ENCODE measurements at places on chromosomes 2 and 18.

- DNase-seq: no peak
These were observed 87.2 kb upstream of the VRK2 start for GRCh38 chr2:57959390-57959789.

GRCh38 chr2:227472265-227473121 lies 537 bp downstream of the AGFG1 start:
- DNase-seq: peak; percentile 59

GRCh38 chr2:239166201-239166834 lies 234.5 kb downstream of the HDAC4 start:
- no peak for DNase-seq

- DNase-seq: no peak
These were observed 3.0 kb downstream of the HNRNPLL start for GRCh38 chr2:38599706-38600105.

- DNase-seq: no peak
These were observed 20.6 kb downstream of the EVA1A start for GRCh38 chr2:75539955-75540716.

GRCh38 chr2:168514692-168515091 lies 58.6 kb downstream of the CERS6 start:
- no peak for DNase-seq

DNA sequence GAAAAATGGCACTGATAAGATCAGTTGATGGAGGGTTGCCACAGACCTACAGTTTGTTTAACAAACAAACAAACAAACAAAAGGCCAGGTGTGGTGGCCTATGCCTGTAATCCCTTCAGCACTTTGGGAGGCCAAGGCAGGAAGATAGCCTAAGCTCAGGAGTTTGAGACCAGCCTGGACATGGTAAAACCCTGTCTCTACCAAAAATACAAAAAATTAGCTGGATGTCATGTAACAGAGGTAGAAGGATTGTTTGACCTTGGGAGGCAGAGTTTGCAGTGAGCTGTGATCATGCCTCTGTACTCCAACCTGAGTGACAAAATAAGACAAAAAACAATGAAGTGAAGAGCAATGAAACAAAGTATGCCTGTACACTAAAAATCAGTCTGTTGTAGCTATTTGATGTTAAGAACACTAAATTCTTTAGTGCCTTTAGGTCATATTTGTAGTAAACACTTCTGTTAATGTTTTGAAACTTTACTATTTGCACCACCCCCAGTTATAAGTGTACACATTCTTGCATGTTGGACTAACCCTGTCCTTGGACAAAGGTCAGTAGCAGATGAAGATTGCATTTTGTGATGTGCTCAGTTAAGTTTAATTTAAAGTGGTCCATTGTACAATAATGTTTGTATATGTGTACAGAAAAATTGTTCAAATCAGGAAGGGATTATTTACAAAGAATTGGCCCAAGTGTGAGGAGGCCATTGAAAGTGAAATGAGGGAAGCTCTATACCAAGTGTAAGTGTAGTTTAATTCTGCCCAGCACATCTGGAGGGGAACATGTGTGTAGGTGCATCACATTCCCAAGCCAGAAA lies 73.9 kb downstream of the KYNU start:
- no peak for DNase-seq

- no peak for DNase-seq
These were observed 120.3 kb upstream of the LYPD1 start for GRCh38 chr2:132790207-132790785.

DNA sequence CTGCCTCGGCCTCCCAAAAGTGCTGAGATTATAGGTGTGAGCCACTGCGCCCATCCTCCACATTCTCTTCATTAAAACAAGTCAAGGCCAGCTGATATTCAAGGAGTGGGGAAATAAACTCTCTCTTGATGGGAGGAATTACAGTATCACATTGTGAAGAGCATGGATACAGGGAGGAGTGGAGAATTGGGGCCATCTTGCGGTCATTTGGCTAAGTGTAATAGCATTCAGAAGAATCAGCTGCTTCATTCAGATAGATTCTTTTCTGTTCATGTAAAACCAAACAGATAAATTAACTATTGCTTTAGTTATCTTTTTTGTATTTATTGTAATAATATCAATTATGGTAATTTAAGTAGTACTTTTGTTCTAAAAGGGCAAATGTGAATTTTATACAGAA lies 156.3 kb downstream of the UBR3 start:
- DNase-seq: no peak

GRCh38 chr18:1394966-1395365 lies 490.3 kb downstream of the ADCYAP1 start:
- DNase-seq: no peak

DNA sequence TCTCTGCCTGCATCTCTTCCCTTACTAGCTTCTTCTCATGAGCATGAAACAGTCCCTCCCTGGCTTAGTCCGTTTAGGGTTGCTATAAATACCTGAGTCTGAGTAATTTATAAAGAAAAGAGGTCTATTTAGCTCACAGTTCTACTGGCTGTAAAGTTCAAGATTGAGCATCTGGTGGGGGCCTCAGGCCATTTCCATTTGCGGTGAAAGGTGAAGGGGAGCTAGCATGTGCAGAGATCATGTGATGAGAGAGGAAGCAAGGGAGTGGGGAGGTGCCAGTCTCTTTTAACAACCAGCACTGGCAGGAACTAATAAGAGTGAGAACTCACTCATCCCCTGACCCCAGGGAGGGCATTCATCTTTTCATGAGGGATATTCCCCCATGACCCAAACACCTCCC lies 26.8 kb downstream of the RHBDD1 start:
- DNase-seq: no peak

DNA sequence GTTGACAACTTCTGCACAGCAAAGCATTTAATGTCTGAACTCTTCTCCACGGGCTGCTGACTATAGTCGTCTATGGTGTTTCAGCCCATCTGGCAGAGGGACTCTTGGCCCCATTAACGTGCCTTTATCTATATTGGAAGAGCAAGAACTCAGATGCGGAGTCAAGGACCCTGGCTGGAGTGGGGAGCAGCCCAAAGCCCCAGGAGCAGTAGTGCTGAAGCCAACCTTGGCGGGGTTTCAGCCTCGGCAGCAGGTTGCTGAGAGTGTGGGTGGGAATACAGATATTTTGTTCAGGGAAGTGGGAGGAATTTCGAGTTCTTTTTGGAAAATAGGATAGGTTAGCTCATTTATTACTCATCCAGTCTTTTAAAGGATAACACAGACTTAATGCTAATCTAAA lies 34.2 kb downstream of the TMEM17 start:
- DNase-seq: no peak

- DNase-seq: no peak
These were observed 29.1 kb upstream of the CPS1 start for GRCh38 chr2:210527286-210527685.

DNA sequence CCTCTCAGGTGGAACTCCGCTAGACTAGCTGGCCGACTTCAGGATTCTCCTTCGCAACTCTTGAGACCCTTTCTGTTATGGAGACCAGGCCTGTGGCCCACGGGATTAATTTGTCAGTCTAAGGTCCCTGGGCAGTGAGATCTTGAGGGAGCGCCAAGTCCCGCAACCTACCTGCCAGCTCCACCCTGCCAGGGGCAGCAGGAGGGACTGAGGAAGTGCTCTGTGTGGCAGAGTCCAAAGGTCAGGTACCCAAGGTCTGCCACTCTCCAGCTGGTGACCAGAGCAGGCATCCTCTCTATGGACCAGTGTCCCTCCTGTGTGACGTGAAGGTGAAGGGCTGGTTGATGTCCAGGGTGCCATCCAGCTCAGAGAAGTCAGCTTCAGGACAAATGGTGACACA lies 4.3 kb upstream of the SPATA3 start:
- DNase-seq: no peak

DNA sequence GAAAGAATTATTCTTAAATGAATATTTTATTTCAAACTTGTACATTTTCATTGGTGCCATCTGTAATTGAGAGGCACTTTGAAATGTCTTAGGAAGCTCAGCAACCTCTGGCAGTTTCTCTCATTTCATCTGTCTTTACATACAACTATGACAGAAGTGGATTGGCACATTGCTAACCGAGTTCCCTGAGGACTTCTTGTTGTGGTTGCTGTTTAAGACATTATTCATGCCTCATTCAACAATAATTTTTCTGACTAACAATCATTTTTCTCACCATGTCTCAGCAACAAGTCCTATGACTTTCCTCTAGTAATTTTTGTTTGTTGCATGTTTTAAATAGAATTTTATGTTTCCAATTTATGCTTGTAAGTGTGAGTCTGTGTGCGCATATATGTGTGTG lies 284.0 kb upstream of the CWC22 start:
- no peak for DNase-seq

DNA sequence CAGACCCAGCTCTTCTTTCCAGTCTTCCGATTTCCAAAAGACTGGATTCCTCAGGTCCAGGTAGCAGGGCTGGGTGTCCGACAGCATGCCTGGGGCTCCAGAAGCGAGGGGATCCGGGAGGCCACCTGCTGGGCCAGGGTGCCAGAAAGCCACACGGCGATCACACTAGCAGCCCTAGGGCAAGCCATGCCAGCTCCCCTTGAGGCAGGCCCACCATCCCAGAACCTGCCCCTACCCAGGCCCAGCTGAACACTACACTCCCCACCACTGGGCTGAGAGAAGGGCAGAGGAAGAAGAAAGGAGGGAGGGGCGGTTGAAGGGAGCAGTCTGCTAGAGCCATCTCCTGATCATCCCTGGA lies 163.1 kb downstream of the TNS1 start:
- no peak for DNase-seq

DNA sequence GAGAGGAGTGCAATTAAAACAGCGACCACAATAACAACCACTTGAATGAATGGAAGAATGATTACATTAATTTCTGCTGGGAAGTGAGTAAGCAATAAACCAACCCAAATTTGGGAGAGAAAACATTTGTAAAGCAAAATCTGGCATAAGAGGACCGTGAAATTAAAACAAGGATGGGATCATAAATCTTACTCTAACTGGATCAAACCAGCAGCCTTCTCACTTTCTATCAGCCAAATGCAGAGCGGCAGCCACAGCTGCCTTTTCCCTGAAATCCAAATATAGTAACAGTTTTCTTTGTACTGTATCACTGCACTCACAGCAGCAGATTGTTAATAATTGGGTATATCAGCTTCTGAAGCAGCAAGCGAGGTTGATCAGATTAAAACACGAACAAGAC lies 245.2 kb upstream of the REG3G start:
- no peak for DNase-seq

DNA sequence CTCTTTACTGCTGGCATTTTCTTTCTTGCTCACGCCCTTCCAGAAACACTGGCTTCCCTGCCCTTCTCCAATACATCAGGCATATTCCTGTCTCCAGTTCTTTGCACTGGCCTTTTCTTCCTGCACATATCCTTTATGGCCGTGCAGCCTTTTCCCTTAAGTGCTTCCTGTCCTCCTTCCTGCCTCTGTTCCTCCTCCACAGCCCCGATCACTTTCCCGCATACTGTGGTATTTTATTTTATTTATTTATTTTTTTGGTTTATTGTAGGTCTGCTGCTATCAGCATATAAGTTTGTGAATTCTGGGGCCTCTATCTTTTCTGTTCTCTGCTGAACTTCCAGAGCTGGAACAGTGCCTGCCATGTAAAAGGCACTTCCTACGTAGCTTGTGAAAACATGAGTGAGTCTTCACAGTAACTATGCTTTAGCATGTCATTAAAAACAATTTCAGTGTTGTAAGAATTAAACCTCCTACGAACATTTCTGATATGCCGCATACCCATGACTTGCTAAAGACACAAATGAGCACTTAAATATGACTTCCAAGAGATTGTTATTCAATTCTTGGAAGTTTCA lies 289.1 kb downstream of the TRIB2 start:
- DNase-seq: no peak

DNA sequence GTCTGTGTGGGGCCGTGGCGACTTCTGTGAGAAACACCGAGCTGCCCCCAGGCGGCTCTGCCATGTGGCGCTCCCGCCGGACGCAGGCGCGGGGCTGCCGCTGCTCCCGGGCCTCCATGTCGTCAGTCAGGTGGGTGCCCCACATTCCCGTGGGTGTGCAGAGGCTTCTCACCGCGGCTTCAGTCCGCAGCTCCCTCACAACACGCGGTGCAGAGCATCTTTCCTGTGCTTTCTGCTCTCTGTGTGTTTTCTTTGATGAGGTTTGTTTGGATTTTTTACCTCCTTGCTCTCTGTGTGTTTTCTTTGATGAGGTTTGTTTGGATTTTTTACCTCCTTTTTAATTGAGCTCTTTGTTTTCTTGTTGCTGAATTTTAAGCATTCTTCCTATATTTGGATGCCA lies 13.0 kb downstream of the AQP12A start:
- no peak for DNase-seq

- no peak for DNase-seq
These were observed 321.4 kb downstream of the CYP26B1 start for GRCh38 chr2:71826299-71826698.

- DNase-seq: no peak
These were observed 15.5 kb downstream of the KCNS3 start for GRCh38 chr2:17894005-17894404.

DNA sequence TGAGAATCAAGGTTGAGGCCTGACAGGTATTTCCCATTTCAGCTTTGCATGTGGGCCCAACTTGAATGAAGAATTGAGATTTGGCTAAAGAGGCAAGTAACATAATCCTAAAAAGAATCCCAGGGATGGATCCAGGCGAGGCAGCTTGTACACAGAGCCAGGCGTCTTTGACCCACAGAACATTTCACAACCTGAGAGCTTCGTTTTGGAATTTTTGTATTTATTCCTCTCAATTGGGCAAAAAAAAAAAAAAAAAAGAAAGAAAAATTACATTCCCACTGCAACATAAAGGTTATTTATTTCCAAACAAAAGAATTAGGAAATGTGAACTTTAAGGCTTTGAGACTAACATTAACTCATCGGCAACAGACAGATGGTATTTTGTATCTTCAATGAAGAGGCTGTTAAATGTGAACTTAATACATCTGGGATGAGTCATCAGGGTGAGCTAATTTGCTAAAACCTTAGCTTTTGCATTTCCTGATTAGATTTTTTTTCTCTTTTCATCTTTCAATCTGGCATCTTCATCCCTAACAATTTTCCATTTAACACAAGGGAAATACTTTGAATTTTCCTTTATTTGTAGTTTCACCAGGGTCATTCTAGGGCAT lies 478.5 kb upstream of the TNP1 start:
- no peak for DNase-seq

DNA sequence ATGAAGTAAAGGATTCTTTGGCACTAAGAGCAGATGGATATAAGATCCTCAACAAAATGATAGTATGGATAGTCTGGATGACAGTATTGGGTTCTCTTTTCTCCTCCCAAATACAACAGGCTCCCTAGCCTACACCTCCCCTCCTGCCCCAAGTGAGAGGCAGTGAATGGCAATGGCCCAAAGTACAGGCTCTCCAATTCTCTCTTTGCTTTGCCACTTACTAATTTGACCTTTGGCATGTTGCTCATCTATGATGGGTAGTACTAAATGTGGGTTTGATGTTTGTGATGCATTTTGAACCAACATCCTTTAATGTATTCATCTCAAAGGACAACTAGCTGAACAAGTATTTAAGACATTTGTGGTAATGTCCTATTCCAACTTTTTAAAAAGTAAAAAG lies 65.9 kb downstream of the EIF5B start:
- DNase-seq: no peak

GRCh38 chr2:67456428-67456827 lies 59.3 kb downstream of the ETAA1 start:
- DNase-seq: no peak

- peak; percentile 61 for DNase-seq
These were observed 494 bp downstream of the ANKZF1 start for GRCh38 chr2:219230059-219230540.

All from endothelial cell (in vitro differentiated cells).